ENCODE measurements at places on chromosomes 3 and 15.
A peak's percentile ranks its signal among the peaks of the same experiment; 100 is the strongest.

- no peak for DNase-seq
These were observed 380.9 kb upstream of the RARB start for GRCh38 chr3:25046911-25047771.

GRCh38 chr3:69770219-69770618 lies 31.0 kb downstream of the MITF start:
- no peak for DNase-seq

GRCh38 chr3:146577662-146578061 lies 27.5 kb downstream of the PLSCR5 start:
- DNase-seq: no peak

DNA sequence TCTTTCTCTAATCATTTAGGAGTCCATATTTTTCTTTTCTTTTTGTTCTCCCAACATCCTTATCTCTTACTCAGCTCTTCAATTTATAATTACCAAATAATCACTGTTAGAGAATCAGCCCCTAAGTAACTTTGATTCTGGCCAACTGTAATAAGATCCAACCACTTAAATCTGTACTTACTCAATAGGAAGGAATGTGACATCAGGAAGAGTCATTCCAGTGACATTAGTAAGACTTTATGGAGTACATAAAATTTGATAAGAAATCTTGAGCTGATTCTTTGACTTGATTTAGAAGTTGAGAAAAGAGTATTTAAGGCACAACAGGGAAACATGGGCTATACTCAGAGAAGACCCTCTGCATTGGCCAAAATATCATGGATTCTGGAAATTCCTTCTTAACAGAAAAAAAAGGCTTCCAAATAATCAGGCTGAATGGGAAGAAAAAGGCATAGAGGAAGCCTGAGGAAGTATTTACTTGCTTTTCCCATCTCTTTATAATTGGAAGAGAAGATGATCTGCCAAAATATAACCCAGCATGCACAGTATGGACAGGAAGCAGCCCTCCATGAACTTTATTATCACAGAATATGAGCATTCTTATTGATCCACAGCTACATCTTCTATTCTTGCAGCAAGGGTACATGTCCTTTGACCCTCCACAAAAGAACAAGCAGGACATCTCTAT lies 289.7 kb upstream of the TPRG1 start:
- no peak for DNase-seq

- no peak for DNase-seq
These were observed 48.5 kb downstream of the MAGEF1 start for GRCh38 chr3:184663356-184663755.

DNA sequence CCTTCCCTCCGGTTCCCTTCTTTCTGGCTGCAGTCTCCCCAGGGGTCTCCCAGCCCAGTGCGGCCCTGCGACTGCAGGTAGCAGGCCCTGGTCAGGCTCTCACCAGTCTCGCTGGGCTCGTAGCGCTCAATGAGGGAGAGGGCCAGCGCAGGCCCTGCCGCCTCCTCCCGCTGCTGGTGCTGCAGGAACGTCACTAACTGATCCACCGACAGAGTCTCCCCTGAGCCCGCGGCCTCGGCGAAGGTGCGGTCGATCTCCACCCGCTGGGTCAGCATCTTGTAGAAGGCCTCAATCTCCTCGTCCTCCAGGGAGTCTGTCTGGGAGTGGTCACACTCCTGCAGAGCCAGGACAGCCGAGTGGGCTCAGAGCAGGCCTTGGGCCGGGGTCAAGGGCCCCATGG lies 18.3 kb downstream of the PLCD1 start:
- DNase-seq: no peak

GRCh38 chr3:100209948-100210771 lies 50.6 kb upstream of the TBC1D23 start:
- DNase-seq: no peak

DNA sequence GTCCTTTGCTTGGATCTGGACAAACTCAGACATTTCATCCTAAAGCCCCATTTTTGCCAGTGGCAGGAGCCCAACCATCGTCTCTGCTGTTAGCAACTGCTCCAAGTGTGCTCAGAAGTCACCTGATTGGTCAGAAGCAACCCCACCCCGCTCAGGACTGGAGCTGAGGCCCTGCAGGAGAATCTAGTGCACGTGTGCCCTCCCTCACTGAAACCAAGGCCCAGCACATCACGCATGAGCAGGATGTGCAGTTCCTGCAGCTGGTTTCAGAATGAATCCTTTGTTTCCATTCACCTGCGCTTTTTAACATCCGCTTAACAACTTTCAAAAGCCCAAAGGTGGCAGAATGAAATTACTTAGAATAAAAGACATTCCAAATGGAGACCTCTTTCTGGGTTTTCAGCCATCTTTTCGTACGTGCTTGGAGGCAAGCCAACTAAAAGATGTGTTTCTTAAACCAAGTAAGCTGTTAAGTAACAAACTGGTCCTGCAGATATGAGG lies 81.2 kb downstream of the SRGAP3 start:
- no peak for DNase-seq

GRCh38 chr3:145333931-145334330 lies 827.1 kb downstream of the PLOD2 start:
- DNase-seq: no peak

- no peak for DNase-seq
These were observed 218.8 kb upstream of the STRIT1 start for GRCh38 chr3:155512175-155512866.

- no peak for DNase-seq
These were observed 29.9 kb upstream of the CCR2 start for GRCh38 chr3:46324036-46324435.

DNA sequence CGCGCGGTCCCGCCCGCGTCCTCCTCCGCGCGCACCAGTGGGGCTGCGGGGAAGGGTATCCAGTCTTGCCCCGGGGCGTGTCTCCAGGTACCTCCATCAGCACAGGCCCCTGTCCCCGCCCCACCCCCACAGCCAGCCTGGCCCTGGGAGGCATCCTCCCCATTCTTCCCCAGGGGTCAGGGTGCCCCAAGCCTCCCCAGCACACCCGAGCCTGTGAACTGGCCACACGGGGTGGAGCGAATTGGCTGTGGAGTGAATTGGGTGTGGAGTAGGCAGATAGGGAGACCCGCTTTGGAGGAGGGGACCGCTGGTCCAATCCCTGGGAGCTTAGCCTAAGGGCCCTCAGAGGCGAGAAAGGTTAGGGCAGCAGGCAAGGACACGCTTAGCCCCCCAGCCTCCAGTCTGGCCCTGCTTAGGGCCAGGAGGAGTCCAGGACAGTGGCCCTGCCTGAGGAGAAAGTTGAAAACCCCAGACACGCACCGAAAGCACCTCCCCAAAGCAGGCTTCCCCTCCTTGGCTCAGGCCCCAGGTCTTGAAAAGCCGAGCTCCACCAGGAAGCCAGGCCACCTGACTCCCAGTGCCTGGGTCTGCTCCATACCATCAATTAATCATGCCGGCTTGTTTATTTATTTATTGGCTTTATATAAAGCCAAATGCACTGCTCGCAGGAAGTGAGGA lies 107.7 kb upstream of the SLC6A11 start:
- no peak for DNase-seq

- DNase-seq: no peak
These were observed 24.6 kb upstream of the RSL24D1 start for GRCh38 chr15:55221090-55222011.

DNA sequence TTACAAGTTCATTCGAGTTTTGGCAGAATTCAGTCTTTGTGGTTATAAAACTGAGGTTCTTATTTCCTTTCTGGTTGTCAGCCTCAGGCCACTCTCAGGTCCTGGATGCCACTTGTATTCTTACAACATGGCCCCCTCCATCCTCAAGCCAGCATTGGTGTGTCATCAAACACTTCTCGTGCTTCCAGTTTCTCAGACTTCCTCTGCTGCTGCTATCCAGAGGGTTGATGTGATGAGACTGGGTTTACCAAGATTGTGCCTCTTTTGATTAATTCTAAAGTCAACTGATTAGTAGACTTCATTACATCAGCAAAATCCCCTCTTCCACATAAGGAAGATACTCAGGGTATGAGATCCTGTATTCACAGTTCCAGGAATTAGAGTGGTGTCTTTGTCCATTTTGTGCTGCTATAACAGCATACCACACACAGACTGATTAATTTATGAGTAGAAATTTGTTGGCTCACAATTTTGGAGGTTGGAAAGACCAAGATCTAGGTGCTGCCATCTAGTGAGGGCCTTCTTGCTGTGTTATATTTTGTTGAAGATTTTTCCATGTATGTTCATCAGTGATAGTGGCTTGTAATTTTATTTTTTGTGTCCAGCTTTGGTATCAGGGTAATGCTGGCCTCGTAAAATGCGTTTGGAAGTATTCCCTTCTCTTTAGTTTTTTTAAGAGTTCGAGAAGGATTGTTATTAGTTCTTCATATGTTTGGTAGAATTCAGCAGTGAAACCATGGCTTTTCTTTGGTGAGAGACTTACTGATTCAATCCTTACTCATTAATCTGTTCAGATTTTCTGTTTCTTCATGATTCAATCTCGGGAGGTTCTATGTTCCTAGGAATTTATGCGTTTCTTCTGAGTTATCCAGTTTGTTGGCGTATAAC lies 11.1 kb downstream of the LRCH3 start:
- DNase-seq: no peak

DNA sequence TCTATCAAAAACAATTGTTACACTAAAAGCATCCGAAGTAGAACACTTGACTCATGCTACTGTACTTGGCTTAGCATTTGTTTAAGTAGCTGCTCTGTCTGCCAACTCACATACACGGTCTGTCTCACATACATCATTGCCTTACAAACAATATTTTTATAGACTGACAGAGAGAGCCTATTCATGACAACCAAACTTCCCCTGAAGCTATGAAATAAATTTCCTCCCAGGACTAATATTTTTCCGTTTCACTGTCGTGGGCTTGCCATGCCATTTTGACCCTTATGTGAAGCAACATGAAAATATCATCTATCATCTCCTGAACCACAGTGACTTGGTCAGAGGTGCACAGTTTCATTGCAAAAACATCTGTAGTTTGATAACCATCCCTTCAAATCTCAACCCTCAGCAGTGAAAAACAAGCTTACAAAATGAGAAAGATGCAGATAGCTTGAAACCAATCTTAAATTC lies 66.5 kb upstream of the PYGO1 start:
- no peak for DNase-seq

GRCh38 chr3:104397713-104398112 lies 969.0 kb upstream of the ALCAM start:
- DNase-seq: no peak

- peak; percentile 28 for DNase-seq
These were observed 237.7 kb downstream of the SLCO3A1 start for GRCh38 chr15:92091155-92091734.

GRCh38 chr3:48372377-48372770 lies 355 bp downstream of the FBXW12 start:
- no peak for DNase-seq

GRCh38 chr3:144104186-144104585 lies 132.6 kb downstream of the DIPK2A start:
- DNase-seq: no peak

- no peak for DNase-seq
These were observed 251.2 kb downstream of the SLC9A9 start for GRCh38 chr3:143596957-143597642.

DNA sequence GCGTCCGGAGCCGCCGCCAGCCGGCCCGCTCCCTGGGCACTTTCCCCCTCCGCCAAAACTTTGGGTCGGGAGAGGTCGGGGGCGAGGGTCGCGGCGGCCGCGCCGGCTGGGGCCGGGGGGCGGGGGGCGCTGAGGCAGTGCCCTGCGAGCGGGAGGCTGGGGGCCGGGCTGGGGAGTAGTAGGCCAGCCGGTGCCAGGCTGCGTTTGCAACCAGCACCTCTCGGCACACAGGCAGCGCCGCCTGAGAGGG lies 452 bp downstream of the BBX start:
- DNase-seq: no peak

DNA sequence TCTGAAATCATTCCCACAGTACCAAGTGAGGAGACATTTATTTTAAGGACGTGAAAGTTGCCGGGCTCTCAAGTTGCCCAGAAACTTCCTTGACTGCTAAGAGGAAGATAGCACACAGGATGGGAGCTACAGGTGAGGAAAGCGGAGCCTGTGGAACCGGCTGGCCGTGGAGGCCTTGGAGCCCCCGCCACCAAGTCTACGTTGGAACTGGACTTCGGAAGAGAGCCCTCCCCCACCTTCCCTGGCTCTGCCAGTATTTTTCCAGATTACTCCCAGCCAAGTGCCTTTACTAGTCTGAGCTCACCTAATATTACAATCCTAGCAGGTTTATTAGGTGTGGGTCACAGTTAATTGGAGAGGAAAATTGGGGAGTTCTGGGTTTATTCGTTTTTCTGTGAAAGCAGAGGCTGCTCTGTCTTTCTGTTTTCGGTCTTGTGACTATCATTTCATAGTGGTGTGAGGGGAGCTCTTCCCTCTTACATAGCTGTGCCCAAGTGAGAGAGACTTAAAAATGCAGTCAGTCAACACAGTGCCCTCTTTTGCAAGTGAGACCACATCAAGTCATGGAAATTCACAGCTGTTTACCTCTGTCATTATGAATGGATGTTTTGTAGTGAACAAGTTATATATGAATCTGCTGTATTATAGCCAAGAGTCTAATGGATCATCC lies 6.8 kb downstream of the BOC start:
- no peak for DNase-seq

GRCh38 chr15:41934843-41935242 lies 37.5 kb downstream of the EHD4 start:
- no peak for DNase-seq

GRCh38 chr15:63405159-63405558 lies 23.5 kb upstream of the CA12 start:
- no peak for DNase-seq

- no peak for DNase-seq
These were observed 39.1 kb downstream of the SCAPER start for GRCh38 chr15:76866008-76866407.

DNA sequence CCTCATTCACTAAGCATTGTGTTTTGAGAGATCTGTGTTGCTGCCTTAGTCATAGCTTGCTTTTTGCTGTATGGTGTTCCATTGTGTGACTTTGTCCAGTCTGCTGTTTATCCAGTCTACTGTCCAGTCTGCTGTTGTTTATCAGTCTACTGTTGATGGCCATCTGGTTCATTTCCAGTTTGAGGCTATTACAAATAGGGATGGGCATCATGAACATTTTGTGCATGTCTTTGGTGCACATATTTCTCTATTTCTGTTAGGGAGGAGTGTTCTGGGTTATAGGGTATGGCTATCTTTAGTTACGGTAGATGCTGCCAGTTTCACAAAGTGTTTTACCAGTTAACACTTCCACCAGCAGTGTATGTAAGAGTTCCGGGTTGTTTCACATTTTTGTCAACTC lies 22.2 kb upstream of the CLEC3B start:
- no peak for DNase-seq

GRCh38 chr3:15585111-15585845 lies 16.1 kb downstream of the HACL1 start:
- no peak for DNase-seq

DNA sequence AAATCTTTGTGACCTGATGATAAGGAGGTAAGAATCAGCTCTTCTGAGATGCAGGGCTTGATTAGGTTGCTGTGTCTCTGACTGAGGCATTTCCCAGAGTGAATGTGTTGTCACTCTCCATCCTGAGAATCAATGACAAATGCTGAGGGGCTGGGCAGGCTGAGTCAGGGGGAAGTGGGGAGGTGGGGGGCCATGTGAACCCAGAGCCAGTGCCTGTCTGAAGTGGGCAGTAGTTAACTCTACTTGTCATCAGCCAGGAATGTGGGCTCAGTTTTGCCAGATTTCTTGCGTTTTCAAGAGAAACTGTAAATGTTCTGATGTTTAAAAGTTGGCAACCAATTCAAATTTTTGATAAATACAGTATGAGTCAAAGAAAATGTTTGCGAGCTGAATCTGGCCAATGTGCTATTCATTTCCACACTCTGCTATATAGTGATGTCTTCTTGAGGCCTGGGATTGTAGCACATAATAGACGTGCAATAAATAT lies 3.1 kb upstream of the BNC1 start:
- no peak for DNase-seq
